CD8-positive, alpha-beta T cell (primary cell): ENCODE measurements at places on chromosomes 3 and 15.

GRCh38 chr3:132972333-132972732 is 65.9 kb upstream of the TMEM108 start:
- DNase-seq: no peak

GRCh38 chr3:50177346-50177745 is 14.1 kb upstream of the GNAT1 start:
- DNase-seq: no peak

DNA sequence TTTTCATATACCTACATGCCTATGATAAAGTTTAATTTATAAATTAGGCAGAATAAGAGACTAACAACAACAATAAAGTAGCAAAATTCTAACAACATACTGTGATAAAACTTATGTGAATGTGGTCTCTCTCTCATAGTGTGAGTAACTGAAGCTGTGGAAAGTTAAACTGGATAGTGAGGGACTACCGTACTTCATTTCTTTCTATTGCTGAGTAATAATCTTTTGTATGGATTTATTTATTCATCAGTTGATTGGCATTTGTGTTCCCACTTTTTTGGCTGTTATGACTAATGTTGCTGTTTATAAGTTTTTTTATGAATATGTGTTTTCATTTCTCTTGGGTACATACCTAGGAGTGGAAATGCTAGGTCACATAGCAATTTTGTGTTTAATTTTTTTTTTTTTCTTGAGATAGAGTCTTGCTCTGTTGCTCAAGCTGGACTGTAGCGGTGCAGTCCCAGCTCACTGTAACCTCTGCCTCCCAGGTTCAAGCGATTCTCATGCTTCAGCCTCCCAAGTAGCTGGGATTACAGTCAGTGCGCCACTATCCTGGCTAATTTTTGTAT is 41.0 kb downstream of the RNF111 start:
- DNase-seq: no peak

DNA sequence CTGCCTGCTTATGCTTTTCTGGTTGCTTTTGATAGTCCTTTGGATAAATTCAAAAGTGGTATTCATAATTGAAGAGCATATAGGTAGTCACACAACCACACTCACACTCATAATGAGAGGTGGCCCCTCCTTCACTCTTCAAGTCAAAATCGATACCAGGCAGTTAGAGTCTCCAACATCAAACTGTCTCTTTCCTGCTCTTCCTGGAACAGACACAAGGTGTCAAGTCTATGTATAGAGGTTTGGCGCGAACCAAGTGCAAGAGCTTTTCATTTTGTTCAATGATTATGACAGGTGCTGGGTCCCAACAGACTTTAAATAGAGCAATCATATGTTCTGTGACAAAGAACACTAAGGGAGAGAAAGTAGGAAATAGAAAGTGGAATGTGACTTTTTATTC is 29.9 kb upstream of the RGMA start:
- DNase-seq: no peak

- no peak for DNase-seq
Measured at GRCh38 chr3:168157903-168158302, 62.2 kb upstream of the GOLIM4 start.

DNA sequence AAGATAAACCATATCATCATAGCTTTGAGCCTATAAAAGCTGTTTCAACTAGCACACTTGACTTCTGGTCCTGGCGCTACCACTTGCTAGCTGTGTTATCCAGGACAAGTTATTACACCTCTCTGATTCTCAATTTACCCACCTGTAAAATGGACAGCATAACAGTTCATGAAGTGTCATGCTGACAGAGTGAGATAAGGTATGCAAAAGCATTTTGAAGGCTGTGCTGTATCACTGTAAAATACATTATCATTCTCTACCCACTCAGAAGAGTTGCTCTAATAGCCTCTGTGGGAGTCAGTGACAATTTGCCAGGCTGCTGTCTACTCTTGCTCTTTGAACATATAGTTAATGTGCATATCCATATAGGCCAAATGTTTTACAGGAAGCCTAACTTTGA is 93.0 kb downstream of the SSR3 start:
- DNase-seq: no peak
